ENCODE measurements at places on chromosomes 2 and 18. TPM values are rescaled to one million over a fixed set of nuclear protein-coding genes. Genes with fewer than 3 reads are reported as not detected.

DNA sequence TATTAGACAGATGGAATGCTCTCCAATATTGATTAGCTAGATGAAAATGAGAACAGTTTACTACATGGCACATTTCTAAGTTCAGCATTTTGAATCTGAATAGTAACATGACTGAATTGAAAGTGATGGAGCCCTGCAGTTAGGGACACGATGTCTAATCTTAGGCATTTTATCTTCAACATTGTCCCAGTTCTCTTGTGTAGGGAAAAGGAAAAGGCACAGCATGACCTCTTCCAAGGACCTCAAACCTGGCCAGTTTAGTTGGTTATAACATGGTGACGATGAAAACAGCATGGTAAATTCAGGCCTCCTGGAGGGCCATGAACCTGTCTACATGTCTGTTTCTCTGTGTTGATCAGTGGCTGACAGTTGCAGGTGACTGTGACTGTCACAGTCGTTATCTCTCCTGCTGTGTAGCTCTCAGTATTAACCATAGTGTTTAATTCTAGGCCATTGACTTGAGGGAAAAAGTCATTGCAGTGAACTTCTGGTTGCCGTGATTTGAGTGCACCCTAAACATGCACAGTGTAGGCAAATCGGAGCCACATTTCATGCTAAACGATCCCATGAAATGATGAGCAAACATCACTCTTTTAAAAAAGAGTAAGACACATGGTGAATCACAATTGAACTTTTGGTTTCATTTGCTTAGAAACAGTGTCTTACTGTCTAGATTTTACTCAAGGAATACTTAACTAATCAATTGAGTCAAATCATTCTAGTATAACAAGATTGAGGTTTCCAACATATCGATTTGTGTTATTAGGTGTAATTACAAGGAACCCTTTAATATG, 129.7 kb downstream of the PHLPP1 start:
- DNase-seq: no peak

DNA sequence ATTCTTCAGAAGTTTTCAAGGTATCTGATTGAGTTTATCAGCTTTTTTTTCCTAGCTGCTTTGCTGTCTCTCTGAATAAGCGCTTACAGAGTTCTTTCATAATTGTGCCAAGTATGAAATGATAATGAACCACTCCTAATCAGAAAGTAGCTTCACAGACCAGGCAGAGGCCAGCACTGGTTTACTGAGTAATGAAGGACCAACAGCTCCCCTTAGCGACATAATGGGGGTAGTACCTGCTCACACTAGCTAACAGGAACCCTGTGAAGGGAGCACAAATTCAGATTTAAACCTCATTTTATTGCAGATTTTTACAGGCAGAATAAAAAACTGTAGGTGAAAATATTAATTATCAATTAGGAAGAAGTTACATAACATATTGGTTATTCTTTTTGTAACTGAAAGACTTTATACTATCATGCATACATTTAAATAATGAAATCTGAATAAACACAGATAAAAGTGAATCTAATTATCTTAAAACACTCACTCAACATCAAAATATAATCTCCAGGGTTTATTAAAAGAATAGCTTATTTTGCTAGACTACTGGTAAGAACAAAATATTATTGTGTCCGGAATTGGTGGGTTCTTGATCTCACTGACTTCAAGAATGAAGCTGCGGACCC, 53.7 kb upstream of the LRRC30 start:
- peak; percentile 74 for DNase-seq

- DNase-seq: no peak
Observed at GRCh38 chr18:12119358-12119757, 25.7 kb downstream of the ANKRD62 start.

- DNase-seq: no peak
Observed at GRCh38 chr2:190179754-190180312, 117.3 kb upstream of the MSTN start.

- DNase-seq: no peak
Observed at GRCh38 chr2:232120911-232121310, 159.4 kb downstream of the DIS3L2 start.

DNA sequence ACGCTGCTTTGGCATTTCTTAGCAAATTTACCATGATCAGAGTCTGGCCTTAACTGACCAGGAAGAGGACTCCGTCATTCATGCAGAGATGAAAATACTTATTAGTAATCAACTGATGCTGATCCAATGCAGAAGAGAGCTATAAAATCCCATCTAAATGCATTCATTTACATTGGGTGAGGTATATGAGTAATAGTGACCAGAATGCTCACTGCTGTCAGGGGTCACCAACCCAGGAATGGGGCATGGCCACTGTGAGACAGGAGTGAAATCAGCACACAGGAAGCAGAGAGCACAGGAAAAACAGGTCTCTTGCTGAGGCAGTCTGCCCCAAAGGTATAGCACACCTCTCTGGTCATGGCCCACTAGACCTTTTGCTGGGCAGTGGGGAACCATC, 68.1 kb upstream of the TMEM247 start:
- no peak for DNase-seq

DNA sequence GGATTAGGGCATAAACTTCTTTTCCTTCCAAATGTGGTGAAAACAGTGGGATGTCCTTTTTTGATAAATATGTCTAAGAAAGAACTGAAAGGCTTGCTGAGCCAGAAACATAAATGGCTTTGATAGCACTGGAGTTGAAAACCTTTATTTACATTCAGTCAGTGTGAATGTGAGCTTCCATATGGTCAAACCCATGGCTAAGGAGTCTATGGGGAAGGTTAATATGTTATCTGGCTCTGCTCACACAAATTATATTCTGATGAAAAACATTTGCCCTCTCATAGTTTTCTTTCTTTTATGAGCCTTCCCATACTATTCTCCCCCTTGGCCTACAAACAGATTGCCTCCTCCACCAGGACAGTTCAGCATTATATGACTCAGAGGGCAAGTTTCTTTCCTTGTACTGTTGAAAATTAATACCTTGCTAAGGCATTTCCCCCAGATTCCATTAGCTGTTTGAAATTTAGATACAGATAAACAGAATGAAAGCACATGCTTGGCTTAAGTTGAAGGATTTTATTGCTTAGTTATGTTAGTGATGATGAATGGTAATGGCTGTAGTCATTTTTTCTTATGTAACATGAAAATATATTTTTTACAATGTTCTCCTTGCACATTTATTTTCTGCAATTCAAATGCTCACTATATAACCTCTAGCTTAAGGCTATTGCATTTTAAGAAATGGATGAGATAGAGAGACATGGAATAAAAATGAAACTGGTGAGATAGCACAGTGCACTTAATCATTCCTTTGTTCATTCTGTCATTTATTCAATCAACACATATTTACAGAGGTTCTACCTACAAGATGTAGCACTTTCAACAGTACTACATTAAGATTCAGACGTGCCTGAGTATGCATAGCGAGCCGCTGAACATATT, 544.1 kb downstream of the LRRTM4 start:
- no peak for DNase-seq

- DNase-seq: no peak
Observed at GRCh38 chr2:100192825-100193224, 50.4 kb upstream of the AFF3 start.

DNA sequence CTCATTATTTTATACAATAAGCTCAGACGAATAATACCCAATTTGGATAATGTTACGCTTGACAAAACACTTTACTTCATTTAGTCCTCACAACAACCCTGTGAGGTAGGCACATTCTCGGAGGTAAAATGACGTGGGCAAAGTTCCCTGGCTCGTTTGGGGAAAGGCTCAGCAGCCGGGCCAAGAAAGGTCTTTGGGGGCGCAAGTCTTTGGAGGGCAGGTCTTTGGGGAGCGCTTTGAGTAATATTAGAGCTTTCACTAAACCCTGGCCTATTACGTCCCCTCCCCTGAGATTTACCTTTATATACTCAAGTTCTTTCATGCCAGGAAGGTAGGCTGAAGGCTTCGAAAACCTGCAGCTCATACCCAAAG, 427 bp downstream of the RBKS start:
- DNase-seq: no peak

DNA sequence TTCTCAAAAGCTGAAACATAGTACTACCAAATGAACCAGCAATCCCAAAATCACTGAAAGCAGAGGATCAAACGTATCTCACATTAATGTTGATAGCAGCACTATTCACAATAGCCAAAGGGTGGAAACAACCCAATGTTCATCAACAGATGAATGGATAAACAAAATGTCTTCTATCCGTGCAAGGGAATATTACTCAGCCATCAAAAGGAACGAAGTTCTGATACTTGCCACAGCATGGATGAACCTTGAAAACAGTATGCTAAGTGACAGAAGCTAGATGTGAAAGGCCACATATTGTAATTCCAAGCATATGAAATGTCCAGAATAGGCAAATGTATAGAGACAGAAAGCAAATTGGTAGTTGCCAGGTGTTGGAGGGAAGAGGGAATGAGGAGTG, 57.0 kb upstream of the CHMP1B start:
- DNase-seq: no peak

DNA sequence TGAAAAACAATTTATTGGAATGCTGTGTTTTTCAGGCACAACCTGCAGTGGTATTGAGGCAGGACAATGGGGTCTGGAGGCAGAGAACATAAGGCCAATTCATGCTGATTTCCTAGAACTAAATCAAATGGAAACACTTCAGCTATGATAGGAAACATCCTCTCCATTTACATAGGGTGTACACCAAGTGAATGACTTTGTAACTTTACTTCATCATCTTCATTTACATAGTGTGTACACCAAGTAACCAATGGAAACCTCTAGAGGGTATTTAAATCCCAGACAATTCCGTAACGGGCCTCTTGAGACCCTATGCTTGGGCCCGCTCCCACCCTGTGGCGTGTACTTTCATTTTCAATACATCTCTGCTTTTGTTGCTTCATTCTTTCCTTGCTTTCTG, 32.2 kb upstream of the ST8SIA5 start:
- DNase-seq: no peak

DNA sequence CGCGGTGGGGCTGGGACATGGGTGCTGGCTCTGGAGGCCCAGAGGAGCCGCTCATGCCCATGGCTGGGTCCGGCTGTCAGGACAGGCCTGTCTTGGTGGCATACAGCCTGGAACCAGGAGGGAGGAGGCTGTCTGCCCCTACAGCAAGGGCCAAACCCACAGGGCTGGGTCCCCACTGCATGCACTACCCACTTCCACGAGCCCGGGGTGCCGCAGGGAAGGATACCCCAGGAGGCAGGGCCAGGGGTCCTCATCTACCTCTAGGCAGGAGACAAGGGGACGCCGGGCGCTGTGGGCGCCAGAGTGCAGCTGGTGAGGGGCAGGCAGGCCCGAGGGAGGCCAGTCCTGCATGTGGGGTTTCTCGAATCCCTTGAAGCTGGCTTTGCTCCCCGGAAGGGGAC, 95.1 kb upstream of the GPC1 start:
- no peak for DNase-seq

GRCh38 chr2:31331156-31331555, 83.4 kb downstream of the XDH start:
- DNase-seq: no peak

GRCh38 chr2:59027320-59027719, 786.2 kb upstream of the FANCL start:
- no peak for DNase-seq

DNA sequence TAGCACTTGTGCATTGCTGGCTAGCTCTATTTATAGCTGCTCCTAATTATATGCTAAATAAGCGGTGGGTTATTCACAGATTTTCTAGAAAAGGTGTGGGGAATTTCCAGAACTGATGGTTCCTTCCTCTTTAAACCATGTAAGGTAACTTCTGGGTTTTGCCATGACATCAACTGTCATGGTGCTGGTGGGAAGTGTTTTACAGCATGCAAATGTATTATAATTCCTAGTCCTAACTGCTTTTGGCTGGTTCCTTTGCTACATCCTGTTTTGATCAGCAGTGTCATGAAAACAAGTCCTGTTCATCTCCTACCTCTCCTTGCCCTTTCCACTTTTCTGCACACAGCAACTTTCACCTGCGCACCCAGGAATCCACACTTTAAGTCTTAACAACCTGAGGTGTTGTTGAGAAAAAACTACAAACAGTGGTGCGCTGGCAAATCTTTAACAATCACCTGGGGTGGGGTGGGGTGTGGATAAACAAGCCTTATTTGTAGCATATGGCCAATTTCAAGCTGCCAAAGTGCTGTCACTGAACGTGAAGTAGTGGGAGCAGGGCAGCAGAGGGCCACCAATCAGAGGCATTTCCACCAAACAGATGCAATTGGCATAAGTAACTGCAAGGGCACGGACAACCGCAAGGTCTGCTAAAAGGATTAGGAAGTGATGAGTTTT, 33.4 kb upstream of the SKOR2 start:
- DNase-seq: no peak

DNA sequence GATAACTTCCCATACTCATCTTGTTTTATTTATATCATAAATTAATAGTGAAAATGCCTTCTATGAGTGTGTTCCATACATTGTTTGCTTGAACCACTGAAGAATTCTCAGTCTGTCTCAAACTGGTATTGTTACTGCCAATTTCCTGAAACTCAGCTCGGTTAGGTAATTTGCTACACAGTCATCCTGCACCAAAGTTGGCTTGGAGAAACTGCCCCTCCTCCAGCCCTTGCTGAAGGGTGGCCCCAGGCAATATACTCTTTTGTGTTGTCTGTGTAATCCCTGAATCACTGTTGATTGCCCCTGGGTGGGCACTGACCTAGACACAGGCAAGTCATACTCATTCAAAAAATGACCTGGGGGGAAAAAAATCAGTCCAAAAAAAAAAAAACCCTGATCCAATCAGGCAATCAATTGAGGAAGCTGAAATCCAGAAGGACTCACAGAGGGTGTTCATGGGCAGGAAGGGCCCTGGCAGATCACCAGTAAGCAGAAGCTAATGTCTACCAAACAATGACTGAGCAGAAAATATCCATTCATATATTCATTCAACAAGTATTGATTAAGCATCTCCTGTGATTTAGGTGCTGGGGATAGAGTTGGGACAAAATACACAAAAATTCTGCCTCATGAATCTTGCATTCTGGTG, 3.8 kb upstream of the SESTD1 start:
- peak; percentile 69 for DNase-seq

GRCh38 chr2:9418746-9419145, 4.6 kb downstream of the ITGB1BP1 start:
- DNase-seq: no peak

DNA sequence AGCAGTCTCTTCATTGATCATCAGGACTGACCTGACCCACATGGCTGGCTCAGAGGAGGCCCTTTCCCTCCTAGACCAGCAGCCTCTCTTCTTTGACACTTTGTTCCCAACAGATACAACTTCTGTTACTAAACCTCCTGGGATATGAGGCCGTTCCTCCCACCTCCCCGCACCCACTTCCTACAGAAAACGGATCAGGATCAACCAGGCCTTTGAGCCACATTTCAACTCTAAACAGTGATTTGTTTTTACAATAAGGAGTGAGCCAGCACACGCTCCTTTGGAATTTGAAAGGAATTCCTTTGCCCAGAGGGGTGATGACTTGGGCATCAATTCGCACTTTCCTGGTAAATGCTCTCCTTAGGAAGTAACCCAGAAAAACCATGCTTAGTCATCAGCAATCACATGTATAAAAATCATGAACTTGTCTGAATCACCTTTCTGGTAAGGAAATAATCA, 180.4 kb downstream of the FAM124B start:
- no peak for DNase-seq

Gene DPYSL5
- total RNA-seq: 1.4 TPM

Gene ANKRD29
- total RNA-seq: 31.0 TPM

Gene MYCN
- 0.55 TPM for total RNA-seq

Gene EFR3B
- 1.8 TPM for total RNA-seq

Gene OSBPL6
- 2.4 TPM for total RNA-seq

Gene LOXHD1
- not detected for total RNA-seq

Gene OXER1
- 0.36 TPM for total RNA-seq

Gene ALK
- 2.9 TPM for total RNA-seq
